Esophagus squamous epithelium (tissue), 5 donors: ENCODE measurements at places on chromosomes 1 and 21.

- no peak overlapping the region for H3K4me3 ChIP-seq
- DNase-seq: no peak
- H3K4me1 ChIP-seq: no peaks in the 10 kb centered on the region
- no peaks in the 10 kb centered on the region for H3K36me3 ChIP-seq
These were observed 12.4 kb downstream of the SLC1A7 start for GRCh38 chr1:53129891-53130597.

GRCh38 chr1:30047576-30047975 lies 675.8 kb downstream of the MATN1 start:
- H3K27ac ChIP-seq: no peak overlapping the region
- no peaks in the 10 kb centered on the region for H3K36me3 ChIP-seq
- no peaks in the 10 kb centered on the region for H3K4me1 ChIP-seq

DNA sequence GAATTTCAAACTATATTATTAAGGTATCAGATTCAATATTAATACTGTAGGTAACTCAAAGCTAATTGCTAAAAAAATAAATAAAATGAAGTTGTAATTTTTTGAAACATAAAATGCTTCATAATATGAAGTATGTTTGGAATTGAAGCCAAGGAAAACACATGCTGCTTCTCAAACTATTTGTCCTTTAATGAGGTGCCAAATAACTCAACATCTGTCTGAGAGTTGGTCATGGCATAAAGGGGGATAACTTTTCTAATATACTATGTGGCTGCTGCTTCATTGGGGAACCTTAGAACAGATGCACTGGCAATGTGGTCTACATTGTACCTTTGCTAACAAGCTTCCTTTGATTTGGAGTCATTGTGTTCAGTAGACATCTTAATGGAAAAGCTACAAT lies 96.7 kb downstream of the PDE4B start:
- no peaks in the 10 kb centered on the region for H3K4me1 ChIP-seq
- no peak overlapping the region for H3K27ac ChIP-seq
- no peaks in the 10 kb centered on the region for H3K36me3 ChIP-seq

DNA sequence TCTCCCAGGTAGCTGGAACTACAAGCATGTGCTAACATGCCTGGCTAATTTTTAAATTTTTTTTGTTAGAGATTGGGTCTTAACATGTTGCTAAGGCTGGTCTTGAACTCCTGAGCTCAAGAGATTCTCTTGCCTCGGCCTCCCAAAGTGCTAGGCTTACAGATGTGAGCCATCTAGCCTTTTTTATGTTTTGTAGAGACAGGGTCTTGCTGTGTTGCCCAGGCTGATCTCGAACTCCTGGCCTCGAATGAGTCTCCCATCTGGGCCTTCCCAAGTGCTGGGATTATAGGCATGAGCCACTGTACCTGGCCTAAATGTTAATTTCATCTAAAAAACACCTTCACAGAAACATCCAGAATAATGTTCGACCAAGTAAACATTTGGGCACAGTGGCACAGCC lies 48.6 kb downstream of the FNBP1L start:
- no peaks in the 10 kb centered on the region for H3K27me3 ChIP-seq
- no peak overlapping the region for H3K27ac ChIP-seq
- H3K4me1 ChIP-seq: no peaks in the 10 kb centered on the region
